ENCODE measurements at places on chromosomes 13 and 19.

GRCh38 chr19:7460562-7460966 lies 28.3 kb downstream of the PEX11G start:
- DNase-seq, result no peak

DNA sequence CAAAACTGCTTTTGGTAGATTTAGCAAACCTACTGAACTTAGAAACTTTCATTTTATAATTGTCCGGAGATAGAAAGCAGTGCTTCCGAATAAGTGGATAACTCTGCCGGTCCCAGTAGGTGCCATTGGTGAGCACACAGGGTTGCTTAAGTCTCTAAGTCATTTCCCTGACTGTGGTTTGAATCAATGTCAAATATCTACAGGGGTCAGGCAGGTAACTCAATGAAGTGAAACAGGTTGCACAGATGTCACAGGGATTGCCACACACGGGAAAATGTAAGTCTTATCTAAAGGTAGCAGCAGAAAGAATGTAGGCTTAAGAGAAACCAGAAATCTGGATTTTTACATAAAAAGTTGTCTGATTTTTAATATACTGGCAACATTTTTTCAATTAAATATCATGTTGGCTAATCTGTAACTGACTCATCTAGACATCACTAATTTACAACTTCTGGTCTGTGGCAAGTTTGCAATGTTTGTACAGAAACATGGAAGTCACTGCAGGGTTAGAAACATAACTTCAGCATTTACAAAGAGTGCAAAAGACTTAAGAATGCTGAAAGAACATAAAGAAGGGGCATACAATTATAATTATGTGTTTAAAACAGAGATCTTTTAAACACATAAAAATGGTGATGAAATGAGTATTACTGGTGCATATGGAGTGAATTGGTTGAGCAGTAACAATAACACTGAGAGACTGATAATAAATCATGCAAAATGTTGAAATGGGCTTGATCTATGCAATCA lies 14.3 kb upstream of the LRRC63 start:
- no peak for DNase-seq

GRCh38 chr13:33537676-33538075 lies 252.1 kb upstream of the STARD13 start:
- DNase-seq, result no peak

GRCh38 chr19:47573071-47574026 lies at the start of gene ZNF541:
Gene ZNF541 (minus strand): TSS chr19:47573148. CDS start chr19:47555856, 17,292 bp downstream.
- DNase-seq, result no peak

Data from bronchial epithelial cell (primary cell).